ENCODE measurements at places on chromosomes 6 and 20.
A peak's percentile ranks its signal among the peaks of the same experiment; 100 is the strongest.

DNA sequence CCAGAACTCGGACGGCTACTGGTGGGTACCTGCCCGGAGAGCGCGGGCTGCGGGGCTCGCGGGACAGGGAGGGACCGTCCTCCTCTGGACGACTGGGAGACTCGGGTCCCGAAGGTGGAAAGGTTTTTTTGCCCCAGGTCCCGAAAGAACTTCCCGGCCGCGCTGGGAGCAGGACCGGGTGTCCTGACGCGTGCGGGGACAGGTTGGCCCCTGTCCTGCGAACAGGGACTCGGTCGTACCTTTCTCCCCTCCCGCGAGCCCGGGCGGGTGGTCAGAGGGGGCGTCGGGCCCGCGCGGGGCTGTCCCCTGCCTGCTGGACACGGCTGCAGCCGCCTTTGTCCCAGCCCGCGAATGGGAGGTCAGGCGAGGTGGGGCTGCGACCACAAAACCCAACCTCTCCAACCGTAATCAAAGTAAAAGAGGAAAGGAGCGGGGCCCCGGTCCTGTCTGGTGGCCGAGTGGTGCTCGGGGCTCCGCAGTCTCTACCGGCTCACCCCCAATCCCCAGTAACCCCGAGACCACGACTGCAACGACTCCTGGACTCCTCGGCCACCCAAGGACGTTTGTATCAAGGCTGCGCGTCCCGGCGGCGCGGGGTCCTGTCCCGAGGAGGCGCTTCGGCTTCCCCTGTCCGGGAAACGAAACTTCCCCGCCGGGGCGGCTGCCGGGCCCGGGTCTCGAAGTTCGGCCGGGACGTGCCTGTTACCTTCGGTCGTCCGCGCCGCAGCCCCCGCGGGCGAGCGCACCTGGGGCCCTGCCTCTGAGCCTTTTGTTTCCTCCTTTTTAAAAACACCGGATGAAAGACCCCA is 798 bp downstream of the DSP start:
- DNase-seq: peak; percentile 10

- peak; percentile 53 for DNase-seq
Measured at GRCh38 chr20:4341804-4342485, 326.6 kb upstream of the RNF24 start.

- DNase-seq: peak; percentile 35
Measured at GRCh38 chr6:17013701-17014100, 88.1 kb upstream of the STMND1 start.

- DNase-seq: no peak
Measured at GRCh38 chr6:143295932-143296331, 154.6 kb downstream of the ADAT2 start.

DNA sequence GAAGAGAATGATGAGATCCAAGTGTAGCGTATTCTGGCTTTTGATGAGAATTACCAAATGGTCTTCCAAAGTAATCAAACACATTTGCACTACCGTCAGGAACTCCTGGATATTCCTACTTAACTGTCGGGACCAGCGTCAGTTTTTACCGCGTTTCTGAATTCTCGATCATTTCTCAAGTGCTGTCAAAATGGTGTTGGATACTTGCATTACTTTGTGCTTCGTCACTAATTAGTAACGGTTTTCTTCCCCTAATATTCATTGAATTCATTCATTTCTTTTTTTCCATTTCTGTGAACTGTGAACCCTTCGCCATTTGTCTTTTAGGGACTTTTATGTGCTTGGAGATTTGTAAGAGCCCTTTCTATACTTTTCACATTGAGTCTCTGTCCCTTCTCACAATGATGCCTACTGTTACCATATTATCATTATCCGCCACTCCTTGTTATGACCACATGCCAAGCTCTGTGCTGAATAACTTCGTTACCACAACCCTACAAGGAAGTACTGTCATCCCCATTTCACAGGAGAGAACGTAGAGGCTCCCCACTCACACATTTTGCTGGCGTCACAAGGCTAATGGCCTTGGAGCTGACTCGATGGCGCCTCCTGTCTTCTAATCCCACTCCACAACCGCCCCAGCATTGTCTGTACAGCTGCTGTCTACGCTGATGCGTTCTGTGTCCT is 74.2 kb upstream of the QKI start:
- DNase-seq: no peak
